Activated CD8-positive, alpha-beta memory T cell treated with anti-CD3 and anti-CD28 coated beads for 1 hour (primary cell): ENCODE measurements at places on chromosomes 3 and 15.

DNA sequence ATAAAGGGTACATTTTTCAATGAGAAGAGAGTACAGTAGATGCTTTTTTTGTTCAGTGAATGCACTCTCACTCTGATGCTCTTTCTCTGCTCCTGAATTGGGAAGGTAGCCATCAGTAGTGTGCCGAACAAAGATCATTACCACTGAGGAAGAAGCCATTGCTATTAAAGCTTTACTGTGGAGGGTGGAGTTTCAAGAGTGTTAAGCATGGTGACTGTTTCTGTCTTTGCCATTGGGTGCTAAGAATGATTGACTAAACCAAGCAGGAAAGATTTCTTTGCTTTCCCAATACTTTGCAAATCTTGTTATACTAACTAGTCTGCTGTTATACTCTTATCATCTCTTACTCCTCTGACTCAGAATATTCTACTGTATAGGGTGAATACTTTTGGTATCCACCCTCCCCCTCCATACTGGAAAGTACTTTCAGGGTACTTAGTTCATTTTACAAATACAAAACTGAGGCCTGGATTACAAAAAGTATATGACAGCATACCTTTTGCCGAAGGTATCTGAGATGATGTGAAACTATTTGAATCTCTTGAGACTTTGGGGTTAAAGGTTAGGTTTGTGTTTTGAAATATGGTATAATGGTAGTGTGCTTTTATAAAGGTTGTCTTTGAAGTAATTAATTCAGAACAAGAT lies 1.7 kb downstream of the RAB11A start:
- DNase-seq = no peak

DNA sequence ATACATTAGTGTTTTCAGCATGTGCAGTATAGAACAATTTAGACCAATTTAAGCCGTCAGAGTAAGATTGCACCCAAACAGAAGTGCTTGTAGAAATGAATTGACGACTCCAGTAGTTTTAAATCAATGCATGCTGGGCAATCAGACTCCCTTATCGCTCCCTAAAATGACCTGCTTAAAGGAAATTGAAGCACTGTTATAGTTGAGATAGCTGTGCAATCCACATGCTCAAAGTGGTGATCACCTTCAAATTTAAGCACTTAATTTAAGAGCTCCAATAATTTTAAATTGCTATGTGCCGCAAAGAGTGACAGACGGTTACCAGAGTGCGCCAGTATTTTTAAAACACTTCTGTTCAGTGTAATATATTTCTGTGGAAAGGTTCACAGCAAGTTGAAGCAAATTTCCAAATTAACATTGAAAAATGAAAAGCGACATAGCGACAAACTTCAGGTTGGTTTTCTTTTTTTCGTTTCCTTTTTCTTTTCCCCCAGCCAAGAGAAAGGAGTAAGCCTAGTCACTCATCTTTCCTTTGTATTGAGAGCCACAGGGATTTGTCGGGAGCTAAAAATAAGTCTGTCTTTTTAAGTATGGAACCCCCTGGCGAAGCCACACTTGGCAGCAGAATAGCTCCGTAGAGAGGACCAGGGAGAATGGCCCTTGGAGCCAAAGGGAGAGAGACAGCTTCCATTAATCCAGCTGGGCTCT lies 436.4 kb upstream of the RBMS3 start:
- DNase-seq = no peak

DNA sequence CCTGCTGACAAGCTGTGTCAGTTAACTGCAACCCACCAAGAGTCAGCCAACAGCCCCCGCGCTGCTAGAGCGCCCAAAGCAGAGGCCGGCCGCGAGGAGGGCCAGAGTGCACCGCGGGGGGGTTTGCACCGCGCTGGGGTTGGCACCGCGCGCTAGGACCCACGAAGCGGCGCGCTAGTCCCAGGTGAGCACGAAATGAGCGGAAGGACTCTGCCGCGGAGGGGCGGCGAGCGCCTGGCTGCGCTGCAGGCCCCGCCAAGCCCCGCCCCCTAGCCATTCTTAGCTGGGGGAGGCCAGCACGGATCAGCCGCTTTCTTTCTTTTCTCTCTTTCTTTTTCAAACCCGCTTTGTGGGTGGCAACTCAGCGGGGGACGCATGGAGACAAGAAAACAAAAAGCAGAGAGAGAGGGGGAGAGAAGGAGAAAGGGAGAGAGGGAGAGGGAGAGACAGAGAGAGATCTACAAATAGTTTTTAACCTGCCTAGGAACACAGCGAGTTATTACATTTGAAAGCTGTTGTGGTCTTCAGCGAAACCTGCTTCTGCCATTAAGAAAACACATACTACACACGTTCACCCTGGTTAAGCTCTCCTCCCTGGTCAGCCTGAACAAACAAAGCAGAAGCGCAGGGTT lies 6.9 kb upstream of the FOXB1 start:
- DNase-seq = no peak

DNA sequence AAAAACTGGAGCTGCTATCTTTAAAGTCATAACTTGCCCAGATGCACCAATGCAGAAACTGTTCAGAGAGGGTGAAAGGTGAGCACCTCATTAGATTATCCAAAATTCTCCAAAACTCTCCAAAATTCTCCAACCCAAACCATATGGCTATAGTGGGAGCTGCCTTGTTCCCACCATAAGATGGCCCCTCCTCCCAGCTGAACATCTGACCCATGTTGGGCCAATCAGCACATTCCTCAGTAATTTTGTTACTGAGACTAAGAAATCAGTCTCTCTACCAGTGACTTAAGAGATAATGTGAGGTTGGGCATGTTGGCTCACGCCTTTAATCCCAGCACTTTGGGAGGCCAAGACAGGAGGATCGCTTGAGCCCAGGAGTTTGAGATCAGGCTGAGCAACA lies 32.8 kb downstream of the DPH3 start:
- no peak for DNase-seq

DNA sequence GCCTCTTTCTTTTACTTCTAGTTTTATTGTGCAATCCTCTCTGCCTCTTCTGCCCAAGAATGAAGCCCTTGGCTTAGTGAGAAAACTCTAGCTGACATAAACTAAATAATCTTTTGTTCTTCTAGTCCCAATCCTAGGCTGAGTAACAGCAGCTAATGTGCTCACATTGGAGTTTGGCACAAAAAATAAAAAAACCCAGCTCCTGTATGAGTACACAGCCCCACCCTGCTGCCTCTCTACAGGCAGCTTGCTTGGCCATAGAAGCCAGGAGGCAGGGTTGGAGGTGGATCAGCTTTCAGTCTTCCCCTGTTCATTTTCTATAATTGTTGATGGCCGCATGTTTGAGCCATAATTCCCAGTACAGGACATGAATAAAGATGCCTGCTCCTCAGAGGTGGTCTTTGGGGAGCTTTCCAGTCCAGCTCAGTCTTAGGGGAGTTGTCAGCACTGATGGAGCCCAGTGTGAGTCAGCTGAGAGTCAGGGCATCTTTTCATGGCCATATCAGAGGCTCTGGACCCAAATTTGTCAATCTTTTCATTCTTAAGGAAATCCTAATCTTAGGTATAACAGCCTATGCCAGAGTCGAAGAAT lies 46.7 kb downstream of the RTP1 start:
- no peak for DNase-seq

GRCh38 chr3:144390786-144391185 lies 419.2 kb downstream of the DIPK2A start:
- DNase-seq = no peak

DNA sequence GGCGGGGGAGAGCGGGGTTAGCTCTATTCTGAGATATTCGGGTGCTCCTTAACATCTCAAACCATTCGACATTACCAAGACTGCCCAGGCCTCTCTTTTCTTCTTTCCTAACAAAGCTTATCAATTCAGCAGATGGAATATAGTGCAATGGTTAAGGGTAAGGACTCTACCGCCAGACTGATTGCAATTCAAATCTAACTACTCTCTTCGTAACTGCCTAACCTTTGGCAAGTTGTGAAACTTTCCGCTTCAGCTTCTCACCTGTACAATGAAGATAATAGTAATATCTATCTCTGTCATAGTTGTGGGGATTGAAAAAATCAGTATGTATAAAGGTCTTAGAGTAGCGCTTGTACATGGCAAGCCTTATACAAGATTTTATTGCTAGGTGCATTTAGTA lies 972 bp downstream of the UBA5 start:
- no peak for DNase-seq

- DNase-seq = no peak
Measured at GRCh38 chr3:52006017-52006819, 10.5 kb upstream of the RPL29 start.

GRCh38 chr3:124352149-124352539 lies 360.2 kb upstream of the ROPN1 start:
- no peak for DNase-seq

DNA sequence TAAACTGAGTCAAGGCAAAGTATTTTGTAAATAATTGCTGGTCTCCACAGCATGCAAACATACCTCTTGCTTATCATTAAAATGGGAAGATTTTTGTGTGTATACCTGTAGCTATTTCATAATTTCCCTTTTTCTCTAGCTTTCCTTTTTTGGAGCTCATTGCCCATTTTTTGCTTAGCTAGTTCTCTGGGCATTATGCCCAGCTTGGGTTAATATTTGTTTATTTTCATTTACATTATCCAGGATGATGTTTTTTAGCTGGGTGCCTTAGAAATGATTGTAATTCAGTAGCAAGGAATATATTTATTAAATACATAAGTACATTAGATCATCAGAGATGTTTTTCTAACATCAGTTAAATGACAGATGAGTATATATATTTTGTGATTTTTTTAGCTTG lies 1271.7 kb upstream of the GBE1 start:
- DNase-seq = no peak

- no peak for DNase-seq
Measured at GRCh38 chr3:140376136-140376889, 301.6 kb upstream of the TRIM42 start.

- no peak for DNase-seq
Measured at GRCh38 chr3:194384156-194384555, 14.6 kb upstream of the LRRC15 start.

GRCh38 chr15:77084436-77084835 lies 13.5 kb upstream of the TSPAN3 start:
- no peak for DNase-seq

- no peak for DNase-seq
Measured at GRCh38 chr15:67779549-67780111, 45.7 kb upstream of the SKOR1 start.

DNA sequence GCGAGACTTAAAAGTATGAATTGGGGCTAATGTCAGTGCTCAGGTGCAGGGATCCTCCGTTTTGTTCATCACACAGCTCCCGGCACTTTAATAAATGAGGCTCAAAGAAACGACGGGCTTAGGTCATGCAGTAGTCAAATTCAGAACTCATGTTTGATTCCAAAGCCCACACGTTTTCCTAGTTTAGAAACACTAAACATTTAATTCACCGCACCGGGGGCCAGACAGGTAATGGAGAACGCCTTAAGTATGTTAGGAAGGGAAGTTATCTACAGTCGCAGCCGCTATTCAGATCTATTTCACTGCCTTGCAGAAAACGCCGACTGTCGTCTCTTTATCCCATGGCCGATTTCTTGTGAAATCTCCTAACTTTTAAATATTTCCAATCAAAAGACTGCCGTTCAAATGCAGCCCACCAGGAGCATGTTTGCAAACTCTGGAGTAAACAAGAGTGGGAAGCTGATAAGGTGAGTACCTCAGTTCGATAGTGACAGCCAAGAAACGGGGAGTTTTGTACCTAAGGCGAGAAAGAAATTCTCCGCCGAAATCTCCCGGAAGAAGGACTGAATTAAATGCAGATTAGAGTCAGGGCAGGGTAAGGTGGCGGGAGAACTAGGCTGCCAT lies 569 bp downstream of the HIGD2B start:
- DNase-seq = no peak

GRCh38 chr3:123313889-123314288 lies 112.1 kb downstream of the SEC22A start:
- no peak for DNase-seq

- DNase-seq = no peak
Measured at GRCh38 chr3:138282836-138283235, 46.8 kb downstream of the NME9 start.

DNA sequence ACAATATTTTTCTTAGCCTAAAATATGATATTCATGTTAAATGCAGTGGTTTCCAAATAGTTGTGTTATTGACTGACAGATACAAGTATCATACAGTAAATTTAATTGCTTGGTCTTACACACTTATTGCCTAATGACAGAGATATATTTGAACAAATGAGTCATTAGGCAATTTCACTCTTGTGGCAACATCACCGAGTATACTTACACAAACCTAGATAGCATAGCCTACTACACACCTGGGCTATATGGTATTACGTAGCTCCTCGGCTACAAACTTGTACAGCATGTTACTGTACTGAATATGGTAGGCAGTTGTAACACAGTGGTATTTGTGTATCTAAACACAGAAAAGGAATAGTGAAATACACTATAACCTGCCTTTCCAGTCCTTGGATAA lies 50.3 kb downstream of the SERPINI1 start:
- DNase-seq = no peak

GRCh38 chr3:50583897-50584296 lies 14.6 kb downstream of the HEMK1 start:
- DNase-seq = no peak

DNA sequence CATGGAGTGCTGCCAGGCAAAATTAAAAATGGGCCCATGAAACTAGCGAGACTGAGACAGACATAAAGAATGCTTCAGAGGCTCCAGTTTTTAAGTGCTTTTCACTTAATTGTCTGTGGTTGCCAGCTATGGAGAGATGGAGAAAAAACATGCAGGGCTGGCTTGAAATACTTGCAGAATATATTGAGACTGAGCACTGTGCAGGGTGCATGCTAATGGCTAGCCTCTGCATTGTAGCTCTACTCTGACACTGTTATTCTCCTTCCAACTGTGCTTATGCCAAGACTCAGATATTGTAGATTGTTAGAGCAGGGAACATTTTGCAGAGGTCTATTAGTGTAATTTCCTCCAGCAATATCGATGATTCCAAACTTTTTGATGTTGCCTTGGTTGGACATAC lies 735.0 kb downstream of the PDCD6IP start:
- DNase-seq = no peak

DNA sequence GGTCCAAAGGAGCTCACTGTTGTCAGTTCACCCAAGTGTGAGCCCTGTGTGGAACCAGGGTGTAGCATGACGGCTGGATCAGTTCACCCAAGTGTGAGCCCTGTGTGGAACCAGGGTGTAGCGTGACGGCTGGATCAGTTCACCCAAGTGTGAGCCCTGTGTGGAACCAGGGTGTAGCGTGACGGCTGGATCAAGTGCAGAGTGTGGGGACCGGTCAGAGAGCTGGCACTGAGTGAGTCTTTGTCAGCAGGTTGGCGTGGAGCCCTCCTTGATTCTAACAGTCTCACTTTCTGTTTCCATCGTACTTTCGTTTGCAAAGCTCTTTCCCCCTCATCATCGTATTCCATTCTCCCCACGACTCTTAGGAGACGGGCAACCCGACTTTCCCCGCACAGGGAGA lies 57.9 kb upstream of the DLG1 start:
- no peak for DNase-seq

DNA sequence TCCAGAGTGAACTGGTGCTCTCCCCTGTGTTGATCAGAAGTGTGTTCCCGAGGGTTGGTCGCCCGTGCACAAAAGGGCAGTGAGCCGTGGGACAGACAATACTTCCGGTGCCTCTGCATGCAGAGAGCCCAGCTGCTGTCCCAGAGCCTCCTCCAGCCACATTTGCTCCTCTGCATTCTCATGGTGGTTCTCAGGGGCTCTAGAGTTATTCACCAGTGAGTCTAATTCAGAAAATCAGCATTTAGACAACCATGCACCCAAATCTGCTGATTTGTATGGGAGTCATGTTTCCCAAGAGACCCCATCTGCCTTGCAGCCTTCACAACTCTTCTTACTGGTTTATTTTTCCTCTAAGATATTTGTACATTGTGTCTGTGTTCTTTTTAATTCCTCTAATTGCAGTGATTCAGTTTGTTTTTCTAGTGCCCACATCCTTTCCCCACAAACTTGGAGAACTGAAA lies 107.0 kb upstream of the SPRED1 start:
- DNase-seq = no peak

- no peak for DNase-seq
Measured at GRCh38 chr3:66399529-66400232, 101.1 kb downstream of the LRIG1 start.
